HCT116 (cell line): ENCODE measurements at places on chromosomes 6 and 20.

- no peak for DNase-seq
Measured at GRCh38 chr20:5141615-5142014, 14.8 kb downstream of the CDS2 start.

DNA sequence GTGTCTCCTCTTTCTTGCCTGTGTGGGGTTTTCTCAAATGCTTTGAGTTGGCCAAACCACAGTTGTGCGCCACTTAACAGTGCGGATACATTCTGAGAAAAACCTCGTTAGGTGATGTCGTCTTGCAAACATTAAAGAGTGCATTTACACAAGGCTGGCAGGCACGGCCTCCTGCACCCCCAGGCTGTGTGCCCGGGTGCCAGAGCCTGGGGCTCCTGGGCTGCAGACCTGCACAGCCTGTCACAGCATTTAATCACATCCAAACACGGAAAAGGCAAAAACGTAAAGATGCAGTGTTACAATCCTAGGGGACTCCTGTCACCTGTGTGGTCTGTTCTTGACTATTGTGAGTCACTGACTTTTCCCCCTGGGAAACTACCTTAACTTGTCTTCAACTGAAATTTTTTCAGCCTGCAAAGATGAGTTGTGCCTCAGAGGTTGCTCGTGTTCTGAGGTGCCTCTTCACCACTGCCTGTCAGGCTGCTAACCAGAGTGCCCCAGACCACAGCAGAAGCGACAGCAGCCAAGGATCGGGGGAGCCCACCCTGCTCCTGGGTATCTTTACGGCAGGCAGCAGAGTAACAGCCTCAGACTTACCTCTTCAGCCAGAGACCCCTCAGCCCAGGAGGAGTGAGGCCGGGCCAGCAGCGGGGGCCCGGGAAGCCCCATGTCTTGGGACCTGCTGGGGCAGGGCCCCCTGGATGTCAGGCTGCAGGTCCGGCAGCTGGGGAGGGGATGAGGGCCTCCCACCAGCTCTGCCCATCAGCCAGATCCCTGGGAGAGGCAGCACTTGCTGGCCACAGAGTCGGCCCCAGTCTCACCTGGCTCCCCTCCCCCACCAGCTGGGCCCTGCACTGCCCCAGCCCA, 683 bp upstream of the C20orf204 start:
- DNase-seq: no peak

- DNase-seq: peak; percentile 10
Measured at GRCh38 chr6:43246301-43247113, 3.2 kb downstream of the TTBK1 start.

DNA sequence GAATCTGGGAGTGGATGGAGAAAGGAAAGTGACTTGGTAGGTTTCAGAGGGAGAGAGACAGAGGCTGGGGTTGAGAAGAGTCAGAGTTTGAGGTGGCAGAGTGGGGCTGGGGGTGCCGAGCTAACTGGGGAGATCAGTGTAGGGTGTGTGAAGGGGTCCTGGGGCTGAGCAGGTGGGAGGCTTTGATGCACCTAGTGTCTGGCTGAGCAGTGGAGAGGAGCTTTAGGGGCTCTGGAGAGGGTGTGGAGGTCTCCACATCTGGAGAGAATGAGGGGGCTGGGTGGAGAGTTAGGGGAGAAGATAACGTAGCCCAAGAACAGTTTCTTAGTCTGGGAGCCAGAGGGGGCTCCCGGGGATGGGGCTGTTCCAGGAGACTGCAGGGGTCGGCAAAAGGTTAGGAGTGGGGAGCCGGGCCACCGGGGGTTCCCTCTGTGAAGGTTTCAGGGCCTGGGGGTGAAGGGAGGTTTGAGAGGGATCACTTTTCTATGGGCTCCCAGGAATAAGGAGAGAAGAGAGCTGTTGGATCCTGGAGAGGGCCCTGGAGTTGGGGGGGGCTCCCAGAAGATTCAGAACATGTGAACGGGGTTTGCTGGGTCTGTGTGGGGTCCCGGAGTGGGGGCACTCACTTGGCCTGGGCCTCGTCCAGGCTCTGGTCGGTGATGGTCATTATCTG, 797 bp downstream of the PBX2 start:
- no peak for DNase-seq

DNA sequence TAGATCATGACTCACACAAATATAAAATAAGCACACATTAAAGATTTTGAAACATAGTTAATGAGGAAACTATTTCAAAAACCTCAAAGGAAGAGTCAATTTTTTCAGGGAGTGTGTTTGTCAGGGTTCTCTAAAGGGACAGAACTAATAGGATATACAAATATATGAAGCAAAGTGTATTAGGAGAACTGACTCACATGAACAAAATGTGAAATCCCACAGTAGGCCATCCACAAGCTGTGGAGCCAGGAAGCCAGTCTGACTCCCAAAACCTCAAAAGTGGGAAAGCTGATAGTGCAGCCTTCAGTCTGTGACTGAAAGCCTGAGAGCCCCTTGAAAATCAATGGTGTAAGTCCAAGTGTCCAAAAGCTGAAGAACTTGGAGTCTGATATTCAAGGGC, 898.0 kb upstream of the EYS start:
- DNase-seq: no peak

GRCh38 chr20:47003223-47003622, 108.6 kb downstream of the EYA2 start:
- DNase-seq: no peak

DNA sequence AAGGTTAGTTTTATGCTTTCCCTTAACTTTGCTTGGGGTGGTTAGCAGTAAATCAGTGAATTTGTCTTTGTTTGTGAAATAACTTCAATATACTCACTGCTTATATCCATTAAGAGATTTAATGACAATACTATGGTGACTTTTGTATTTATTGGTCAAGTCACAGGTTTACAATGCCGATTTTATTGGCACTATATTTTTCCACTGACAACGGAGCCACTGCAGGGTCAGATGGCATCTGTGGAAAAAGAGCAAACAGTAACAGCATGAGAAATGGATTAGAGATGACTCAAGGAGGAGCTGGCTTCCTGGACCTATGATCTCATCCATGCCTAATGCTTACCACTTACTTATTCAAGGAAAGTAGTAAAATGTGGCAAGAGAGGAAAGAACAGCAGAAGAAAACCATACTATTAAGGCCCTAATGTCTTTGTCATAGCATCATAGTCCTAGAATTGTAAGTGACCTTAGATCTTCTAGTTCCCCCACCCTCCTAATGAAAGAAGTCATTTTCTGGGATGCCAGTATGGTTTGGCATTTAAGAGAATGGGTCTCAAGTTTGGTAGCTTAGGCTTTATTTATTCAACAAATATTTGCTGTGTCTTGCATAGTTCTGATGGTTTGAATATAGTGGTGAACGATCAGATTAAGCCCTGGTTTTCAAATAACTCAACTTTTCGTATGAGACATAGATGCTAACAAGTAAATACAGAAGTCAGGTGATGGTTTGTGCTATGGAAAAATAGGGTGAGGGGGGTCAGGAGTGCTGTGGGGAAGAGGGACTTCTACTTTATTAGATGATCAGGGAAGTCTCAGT, 18.5 kb downstream of the RNF144B start:
- DNase-seq: no peak

DNA sequence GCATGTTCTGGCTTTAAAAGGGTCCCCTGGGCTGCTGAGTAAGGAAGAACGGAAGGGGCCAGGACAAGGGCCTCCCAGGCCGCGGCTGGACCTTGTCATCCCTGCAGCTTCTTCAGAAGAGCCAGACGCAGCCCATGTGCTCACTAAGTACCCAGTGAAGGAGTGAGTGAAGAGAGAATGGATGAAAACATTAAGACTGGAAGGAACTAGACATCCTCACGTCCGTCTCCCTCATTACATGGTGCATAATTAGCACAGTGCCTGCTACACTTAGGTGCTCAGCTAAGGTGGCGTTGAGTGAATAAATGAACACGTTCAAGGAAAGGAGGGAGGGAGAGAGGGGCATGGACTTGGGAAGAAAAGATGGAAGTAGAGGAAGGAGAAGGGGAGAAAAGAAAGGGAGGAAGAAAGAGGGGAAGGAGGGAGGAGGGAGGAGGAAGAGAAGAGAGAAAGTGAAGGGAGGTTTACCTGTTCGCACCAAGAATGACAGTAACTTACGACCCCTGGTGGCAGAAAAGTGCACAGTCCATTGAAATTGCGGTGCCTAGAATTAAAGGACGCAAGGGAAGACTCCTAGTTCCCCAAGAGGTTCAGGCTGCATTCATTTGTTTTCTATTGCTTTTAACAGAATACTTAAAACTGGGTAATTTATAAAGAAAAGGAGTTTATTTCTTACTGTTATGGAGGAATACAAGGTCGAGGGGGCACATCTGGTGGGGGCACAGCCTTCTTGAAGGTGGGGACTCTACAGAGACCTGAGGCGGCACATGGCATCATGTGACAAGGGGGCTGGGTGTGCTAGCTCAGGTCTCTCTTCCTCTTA, 8.0 kb downstream of the TP53RK start:
- DNase-seq: no peak

GRCh38 chr6:168352096-168352495, 32.5 kb upstream of the DACT2 start:
- no peak for DNase-seq

- no peak for DNase-seq
Measured at GRCh38 chr6:151690768-151691562, 116.5 kb upstream of the ESR1 start.

DNA sequence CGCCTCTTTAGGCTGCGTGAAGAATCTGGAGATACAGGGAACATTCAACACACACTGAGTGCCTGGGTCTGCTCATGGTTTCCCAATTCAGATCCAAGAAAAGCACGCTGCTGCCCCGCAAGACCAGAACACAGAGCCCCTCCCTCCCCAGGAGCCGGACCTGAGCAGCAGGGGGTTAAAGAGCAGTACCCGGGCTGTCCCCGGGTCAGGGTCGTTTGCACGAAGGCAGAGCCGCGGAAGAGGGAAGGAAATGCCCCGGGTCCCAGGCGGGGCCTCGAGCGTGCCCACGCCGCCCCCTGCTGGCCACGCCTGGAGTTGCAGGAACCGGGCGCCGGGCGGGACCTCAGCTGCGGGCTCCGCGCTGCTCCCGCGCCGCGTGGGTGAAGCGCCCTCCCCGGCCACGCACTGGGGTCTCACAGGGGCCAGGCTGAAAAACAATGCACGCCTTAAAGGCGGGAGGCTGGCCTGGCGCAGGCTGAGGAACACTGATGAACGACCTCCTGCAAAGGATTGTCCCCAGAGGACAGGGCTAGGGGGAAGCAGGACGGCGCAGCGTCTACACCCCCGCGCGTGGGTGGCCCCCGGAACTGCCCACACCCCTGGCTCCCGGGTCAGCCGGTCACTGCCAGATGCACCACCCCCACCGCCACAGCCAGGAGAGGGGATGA, 48.9 kb downstream of the ANKRD60 start:
- DNase-seq: no peak

- DNase-seq: no peak
Measured at GRCh38 chr6:44002067-44002592, 125.1 kb downstream of the MRPL14 start.

DNA sequence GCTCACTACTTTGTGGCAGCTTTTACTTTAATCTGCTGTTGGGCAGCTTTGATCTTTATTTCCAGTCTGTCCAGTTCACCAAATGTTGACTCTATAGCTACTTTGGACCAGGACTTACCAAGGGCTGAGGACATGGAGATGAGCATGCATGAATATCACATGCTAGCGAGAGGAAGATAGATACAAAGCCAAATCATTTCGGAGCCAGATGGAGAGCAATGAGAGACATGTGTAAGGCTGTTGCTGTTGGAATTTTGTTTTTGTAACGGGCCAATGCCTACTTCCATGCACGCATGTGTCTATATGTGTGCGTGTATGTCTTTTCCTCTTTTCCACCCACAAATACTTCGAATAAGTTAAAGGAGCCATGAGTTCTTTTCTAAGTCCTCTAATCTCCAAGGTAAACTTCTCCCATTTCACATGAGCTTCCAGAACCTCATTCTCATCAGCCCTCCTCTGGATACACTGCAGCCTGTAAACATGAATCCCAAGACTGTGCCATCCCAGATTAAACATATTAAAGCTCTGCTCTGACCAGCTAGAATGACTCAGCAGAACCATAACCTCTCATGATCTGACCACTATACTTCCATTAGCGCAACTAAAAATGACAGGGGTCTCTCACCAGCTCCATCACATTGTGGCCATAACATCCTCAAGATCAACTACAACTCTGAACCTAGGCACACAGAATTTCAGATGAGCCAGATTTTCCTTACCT, 160.7 kb downstream of the LRFN2 start:
- DNase-seq: no peak

DNA sequence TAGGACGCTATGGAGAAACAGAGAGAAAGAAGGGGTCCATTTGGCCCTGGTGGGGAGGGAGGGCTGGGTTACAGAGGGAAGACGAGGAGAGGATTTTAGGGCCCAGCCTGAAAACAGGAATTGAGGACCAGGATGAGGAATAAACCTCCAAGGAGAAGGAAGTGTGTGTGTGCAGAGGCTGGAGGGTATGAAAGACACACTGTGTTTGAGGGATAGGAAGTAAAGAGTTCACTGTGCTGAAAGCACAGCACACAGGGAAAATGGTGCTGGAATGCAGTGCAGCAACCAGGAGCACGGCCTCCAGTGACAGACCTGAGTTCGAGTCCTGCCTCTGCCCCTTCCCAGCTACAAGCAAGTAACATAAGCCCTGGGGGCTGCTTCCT, 7.8 kb downstream of the MBOAT1 start:
- no peak for DNase-seq

DNA sequence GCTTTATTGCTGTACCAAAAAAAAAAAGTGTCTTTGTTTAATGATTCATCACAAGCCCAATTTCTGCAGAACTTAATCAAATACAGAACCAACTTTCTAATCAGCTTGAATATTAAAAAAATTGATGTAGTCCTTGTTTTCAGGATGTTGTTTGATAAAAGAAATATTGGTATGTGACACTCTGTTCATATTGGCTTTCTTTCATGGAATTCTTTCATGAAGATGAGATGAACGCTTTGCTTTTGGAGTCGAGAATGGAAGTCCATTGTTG, 184.3 kb downstream of the ZNF217 start:
- no peak for DNase-seq

DNA sequence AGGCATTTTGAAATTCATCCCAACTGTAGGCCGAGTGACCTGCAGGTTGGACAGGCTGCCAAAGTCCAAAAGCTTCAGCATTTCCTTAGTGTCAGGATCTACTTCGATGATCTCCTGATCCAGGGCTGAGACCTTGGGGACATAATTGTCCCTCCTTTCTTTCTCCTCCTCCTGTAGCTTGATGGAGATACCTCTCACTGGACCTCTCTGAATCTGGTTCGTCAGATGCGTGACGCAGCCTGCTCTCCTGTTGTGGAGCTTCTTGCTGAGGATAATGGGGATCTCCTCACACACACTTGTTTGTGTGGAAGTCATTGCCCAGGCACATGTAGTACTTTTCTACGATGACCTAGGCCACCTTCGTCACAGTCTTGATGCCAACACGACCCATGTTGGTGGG, 1.5 kb upstream of the MAS1L start:
- DNase-seq: no peak

- no peak for DNase-seq
Measured at GRCh38 chr6:93040375-93040774, 379.0 kb downstream of the EPHA7 start.
